ENCODE measurements at places on chromosomes 1 and 21.

- DNase-seq = no peak
Measured at GRCh38 chr1:105700723-105701122, 1355.8 kb upstream of the PRMT6 start.

- DNase-seq = no peak
Measured at GRCh38 chr1:184199438-184200085, 148.0 kb downstream of the TSEN15 start.

DNA sequence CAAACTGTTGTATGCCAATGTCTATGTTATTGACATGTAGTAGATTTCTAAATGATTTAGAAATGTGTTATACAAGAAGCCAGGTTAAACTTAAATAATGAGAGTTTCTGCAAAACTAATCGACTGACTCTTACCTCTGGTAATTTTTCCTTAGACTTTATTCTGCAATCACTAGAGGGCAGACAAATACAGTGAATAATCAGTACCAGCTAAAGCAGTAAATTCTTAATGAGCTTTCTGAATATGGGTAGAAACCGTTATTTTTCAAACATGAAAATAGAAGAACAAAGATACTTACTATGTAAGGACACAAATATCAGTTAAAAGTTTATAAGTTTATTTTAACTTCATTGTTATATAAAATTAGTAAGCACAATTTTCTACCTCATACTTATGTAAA, 97.9 kb upstream of the RGS1 start:
- DNase-seq = no peak

DNA sequence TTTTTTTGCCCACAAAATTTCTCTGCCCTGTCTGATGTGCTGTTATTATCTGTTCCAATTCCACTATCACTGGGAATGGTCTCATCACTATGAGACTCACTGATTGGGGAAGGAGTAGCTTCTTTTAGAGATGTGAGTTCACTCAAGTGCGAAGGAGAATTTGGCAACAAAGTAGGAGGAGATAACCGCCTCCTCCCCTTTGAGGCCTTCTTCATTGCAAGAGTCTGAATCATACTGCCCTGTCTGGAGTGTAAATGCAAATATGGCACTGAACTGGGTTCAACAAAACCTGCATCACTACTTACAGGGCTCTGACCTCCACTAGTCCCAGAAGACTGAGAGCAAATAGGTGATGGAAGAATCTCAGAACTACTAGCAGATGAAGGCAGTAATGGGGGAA, 83.4 kb downstream of the ASH1L start:
- no peak for DNase-seq

DNA sequence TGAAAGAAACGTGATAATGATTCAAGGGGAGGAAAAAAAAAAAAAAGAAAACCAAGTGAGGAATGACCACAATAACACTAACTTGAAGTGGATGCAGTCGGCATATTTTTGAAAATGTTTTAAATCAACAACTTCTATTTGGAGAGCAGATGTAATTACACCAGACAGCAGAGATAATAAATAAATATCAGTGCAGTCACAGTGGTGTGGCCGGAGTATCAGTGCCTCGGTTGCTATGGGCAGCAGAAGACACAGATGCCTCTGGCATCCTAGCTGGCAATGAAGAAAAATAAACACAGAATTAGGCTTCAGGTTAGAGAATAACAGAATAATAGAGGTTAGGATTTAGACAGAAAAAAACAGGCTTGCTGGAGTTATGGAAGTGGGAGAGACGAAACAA, 888.3 kb downstream of the LTN1 start:
- no peak for DNase-seq

DNA sequence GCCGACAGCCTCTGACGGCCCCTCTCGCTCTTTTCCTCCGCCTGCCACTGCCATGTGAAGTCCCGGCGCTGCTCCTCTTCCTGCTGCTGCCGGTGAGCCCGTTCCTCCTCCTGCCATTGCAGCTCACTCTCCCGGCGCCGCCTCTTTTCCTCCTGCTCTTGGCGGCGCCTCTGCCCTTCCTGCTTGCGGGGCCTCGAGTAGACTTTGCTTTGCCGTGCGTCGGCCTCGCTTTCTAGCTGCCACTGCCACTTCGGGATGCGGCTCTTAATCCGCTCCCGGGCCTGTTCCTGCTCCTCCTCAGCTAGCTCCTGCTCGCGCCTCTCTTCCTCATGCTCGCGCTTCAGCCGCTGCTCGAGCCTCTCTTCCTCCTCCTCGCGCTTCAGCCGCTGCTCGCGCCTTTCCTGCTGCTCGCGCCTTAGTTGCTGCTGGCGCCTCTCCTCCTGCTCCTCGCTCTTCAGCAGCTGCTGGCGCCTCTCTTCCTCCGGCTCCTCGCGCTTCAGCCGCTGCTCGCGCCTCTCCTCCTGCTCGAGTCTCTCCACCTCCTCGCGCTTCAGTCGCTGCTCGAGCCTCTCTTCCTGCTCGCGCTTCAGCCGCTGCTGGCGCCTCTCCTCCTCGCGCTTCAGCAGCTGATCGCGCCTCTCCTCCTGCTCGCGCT, 4.3 kb downstream of the TCHH start:
- DNase-seq = peak; percentile 33

- DNase-seq = no peak
Measured at GRCh38 chr1:243727503-243728203, 122.4 kb downstream of the AKT3 start.

DNA sequence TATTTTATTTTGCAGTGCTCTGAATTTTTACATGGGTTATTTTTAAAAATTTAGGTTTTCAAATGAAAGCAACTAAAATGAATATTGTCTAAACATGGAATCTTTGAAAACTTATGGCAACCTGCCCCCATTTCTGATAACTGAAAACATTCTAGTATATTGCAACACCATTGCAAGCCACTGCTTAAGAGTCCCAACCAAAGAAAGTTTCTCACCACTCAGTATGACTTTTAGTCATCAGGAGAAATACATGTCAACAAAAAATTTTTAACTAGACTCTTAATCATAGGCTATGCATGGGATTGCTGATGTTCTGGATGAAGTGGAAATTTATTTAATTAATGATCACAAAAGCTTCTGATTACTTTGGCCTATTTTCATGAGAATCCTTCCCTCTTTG, 112.1 kb downstream of the TNFSF18 start:
- DNase-seq = no peak

DNA sequence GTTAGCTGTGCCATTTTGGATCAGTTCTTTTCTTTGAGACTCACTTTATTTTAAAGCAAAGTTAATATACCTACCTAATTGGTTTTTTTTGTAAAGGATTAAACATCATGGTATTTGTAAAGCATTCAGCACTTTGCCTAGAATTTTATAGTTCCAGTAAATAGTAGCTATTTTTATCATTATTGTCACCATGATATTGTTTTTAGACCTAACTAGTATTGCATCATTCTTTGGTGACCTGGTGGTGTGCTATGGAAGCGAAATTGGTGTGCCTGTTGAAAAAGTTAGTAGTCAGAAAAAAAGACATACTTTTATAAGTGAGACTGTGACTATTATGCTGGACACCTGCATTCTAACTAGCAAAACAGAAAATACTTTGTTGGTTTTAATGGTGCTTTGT, 81.0 kb downstream of the NFIA start:
- no peak for DNase-seq

- DNase-seq = no peak
Measured at GRCh38 chr1:99980928-99981327, 11.1 kb downstream of the SLC35A3 start.

GRCh38 chr1:167681451-167682098, 40.2 kb upstream of the MPZL1 start:
- no peak for DNase-seq

DNA sequence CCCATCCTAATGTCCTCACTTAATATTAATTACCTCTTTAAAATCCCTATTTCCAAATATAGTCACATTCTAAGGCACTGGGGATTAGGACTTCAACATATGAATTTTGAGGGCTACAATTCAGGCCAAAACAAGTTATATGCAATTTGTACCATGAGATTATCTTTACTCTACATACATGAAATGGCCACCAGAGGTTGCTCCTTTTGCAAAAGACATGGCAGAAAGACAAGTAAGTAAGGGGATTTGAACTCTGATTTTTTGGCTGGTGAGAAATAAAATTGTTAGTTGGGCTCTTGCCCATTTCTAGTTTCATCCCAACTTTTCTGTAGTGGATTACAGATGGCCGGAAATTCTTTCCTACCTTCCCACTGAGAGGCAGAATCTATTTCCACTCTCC, 4.8 kb upstream of the ALG6 start:
- DNase-seq = no peak

DNA sequence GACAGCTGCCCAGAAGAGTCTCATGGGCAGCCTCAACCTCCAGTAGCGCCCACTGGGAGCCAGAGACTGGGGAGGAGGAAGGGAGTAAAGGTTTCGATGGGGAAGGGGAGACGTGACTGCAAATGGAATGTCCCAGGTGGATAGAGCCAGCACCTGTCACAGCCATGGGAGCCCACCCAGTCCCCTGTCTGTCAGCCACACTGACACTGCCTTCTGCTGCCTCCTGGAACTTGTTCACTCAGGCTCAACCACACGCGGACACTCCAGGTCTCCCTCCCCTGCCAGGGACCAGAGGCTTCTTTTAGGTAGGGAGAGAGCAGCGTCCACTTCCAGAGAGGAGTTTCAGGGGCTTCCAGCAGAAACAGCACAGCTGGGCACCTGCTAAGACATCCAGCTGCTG, 346.3 kb downstream of the NPHP4 start:
- DNase-seq = no peak

GRCh38 chr1:65224681-65225091, 76.7 kb downstream of the AK4 start:
- no peak for DNase-seq

GRCh38 chr1:181012203-181012745, 10.4 kb downstream of the STX6 start:
- DNase-seq = no peak

- no peak for DNase-seq
Measured at GRCh38 chr1:204041803-204042505, 31.0 kb upstream of the SOX13 start.

Measured in activated CD4-positive, alpha-beta T cell treated with anti-CD3 and anti-CD28 coated beads, Interleukin-2, amount 10 ng/mL, durations not matched to agents 7 days and 5 days (primary cell).